HL-60 (cell line): ENCODE measurements at places on chromosomes 16 and 17.

DNA sequence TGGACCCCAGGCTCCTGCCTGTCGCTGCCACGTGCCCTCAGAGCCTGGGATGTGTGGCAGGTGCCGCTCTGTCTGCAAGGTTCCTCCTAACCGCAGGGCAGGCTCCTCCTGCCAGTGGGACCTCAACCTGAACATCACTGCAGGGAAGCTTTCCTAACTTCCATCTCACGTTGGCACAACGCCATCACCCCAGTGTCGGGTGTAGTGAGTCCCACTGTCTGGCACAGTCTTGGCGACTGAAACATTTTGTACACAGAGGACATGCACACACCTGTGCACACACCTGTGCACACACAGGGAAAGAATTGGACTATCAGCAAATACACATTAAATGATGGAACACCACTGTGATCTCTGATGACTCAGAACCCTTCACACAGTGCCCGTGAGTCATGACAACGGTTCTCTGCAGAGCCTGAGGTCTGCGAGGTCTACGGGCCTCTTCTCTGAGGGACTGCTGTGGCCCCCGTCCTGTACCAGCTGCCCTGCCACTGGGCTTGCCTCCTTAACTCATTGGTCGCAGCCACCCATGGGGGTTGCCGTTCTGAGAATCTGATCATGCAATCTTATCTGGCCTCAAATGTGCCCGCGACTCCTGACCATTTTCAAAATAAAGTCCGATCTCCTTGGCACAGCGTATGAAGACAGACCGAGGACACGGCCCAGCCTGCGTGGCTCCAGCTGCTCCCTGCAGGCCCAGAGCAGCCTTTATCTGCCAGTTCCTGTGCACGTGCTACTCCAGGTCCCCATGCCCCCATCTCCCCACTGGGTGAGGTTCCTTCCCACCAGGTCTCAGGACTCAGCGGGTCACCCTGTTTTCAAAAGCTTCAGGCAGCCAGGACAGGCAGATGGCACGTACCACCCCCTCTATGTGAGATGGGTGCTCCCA is 7.6 kb downstream of the CCDC57 start:
- DNase-seq = peak; percentile 63

- no peak for DNase-seq
Observed at GRCh38 chr16:89089120-89089519, 4.5 kb upstream of the ACSF3 start.

DNA sequence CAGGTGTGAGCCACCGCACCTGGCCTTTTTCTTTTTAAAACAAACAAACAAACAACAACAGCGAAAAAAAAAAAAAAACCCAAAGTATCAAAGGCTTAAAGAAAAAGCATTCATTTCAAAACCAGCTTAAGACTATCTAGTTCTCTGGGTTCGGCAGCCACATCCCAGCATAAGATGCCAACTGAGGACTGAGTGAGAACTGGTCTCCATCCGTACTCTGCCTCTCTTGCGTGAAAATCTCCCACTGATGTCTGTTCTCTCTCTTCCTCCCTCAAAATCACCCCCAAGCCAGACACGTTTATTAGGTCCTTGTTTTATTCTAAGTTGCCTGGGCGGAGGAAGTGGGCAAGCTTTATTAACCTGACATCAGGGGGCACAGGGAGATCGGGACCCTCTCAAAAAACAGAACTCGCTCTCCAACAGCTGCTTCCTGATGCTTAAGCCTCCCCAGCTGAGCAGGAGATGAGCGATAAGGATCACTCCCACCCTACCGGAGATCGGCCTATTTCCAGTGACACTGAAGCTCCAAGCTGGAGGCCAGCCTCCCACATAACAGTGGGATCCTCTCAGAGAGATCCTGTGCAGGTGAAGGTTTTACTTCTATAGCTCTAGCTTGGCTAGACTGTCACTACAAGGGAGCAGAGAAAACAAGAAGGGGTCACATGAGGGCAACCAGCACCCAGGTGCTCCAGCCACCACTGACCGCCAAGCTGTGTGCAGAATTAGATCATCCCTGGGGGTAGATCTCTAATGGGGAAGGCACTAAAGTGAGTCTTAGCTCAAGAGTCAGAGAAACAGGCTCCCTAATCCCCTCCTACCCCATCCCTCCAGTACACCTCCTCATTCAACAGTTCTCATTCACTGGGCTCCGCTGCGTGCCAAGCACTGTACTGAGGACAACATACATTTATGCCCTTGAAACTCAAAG is 13.6 kb downstream of the CDC42EP4 start:
- no peak for DNase-seq

- no peak for DNase-seq
Observed at GRCh38 chr16:72128701-72129100, 35.1 kb downstream of the DHX38 start.

- no peak for DNase-seq
Observed at GRCh38 chr16:67151431-67152097, 766 bp upstream of the B3GNT9 start.

GRCh38 chr17:57984936-57985674 is 2.9 kb downstream of the VEZF1 start:
- no peak for DNase-seq
